ENCODE measurements at places on chromosomes 2 and 18.

- DNase-seq: no peak
Measured at GRCh38 chr18:28514699-28515098, 337.8 kb upstream of the CDH2 start.

GRCh38 chr18:45974088-45974536 is 7.0 kb upstream of the EPG5 start:
- peak; percentile 58 for DNase-seq

- no peak for DNase-seq
Measured at GRCh38 chr2:237574467-237574866, 8.1 kb downstream of the PRLH start.

- peak; percentile 49 for DNase-seq
Measured at GRCh38 chr2:85133751-85134254, 611 bp downstream of the TCF7L1 start.

- no peak for DNase-seq
Measured at GRCh38 chr2:113134717-113135116, 7.3 kb downstream of the IL1RN start.

DNA sequence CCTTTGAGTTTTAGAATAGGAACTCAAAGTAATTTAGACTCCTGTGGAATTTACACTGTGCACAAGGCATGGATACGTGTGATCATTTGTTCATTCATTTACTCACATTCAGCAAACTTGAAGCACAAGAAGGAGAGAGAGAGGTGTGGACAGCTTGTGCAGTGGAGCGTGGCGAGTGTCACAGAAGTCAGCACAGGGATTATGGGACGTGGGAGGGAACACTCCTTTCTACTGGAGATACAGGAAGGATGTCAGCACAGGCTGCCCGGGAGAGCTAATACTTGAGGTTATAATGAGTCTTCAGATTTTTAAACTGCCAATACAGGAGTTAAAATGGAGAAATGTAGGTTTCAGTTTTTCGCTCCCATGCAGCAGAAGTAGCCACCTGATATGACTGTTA is 7.0 kb downstream of the FAM228A start:
- DNase-seq: no peak

- DNase-seq: no peak
Measured at GRCh38 chr2:101249826-101250225, 2.9 kb upstream of the CNOT11 start.

GRCh38 chr2:40480596-40480995 is 28.7 kb upstream of the SLC8A1 start:
- no peak for DNase-seq

GRCh38 chr2:224946895-224947294 is 95.4 kb downstream of the DOCK10 start:
- no peak for DNase-seq

DNA sequence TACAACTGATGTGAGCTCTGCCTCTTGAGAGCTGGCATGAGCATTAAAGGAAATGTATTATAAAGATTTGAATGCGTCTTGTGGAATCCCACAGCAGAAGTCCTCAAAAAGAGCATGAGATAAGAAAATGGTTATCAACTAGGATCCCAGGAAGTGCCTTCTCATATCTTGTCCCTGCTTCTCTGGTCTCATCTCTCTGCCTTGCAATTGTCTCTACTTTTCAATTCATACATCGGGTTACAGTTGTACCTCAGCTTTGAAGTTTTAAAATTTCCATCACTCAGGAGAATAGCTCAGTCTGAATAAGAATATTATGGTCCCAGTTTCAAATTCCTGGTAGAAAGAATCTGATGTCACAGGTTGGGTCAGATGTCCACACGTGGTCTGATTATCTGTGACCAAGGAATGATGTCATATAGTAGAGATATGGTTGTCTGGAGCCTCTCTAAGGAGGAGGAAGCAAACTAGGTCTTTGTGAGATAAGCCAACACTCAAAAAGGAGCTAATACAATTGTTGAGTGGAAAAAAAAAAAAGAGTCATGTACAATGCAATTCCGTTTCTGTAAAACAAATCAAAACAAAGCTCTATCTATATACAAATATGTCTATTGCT is 21.7 kb upstream of the CCDC88A start:
- no peak for DNase-seq

- no peak for DNase-seq
Measured at GRCh38 chr2:123563515-123563914, 461.6 kb upstream of the CNTNAP5 start.

DNA sequence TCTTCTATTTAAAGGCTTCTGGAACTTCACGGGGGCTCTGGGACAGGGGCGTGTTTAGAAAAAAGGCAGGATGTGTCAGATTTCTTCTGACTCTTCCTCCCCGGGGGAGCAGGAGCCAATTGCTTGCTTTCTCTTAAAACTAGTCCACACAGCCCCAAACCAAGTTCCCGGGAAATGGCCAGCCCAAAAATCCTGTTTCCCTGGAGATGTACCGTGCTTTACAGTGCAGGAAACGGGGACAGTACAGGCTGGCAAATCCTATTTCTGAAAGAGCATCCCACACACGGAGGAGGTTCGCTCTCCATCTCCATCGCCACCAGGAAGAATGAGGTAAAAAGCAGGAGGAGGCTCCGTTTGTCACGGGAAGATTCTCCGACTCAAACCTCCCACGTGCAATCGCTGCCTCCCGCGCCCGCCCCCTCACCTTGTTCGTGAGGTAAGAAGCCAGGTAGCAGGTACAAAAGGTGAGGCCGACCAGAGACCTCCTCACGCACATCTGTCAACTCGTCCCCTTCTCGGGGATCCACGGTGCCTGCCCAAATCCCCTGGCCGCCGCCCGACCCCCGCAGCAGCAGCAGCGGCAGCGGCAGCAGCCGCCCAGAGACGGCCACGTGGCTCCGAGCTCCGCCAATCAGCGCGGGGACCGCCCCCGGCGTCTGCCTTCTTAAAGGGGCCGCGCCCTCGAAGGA is 15.6 kb upstream of the RIOK3 start:
- DNase-seq: peak; percentile 79

DNA sequence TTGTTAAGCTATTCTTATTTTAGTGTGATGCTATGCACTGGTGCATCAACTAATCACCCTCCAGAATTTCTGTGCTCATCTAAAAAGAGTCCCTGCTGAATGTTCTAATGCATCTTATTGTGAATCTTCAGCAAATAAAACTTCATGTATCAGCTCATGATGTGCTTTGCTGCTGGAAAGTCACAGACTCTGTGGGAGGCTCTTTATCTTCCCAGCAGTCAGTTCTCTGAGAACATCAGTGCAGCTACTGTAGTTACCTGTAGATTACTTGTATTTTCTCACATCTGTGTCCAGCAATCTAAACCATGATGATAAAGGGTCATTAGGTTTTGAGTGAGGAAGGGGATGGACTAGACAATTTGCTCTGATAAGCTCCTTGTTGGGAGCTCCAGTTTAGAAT is 141.6 kb upstream of the SP3 start:
- DNase-seq: no peak

- DNase-seq: no peak
Measured at GRCh38 chr2:206031950-206032567, 53.9 kb downstream of the INO80D start.

- peak; percentile 32 for DNase-seq
Measured at GRCh38 chr18:13611601-13612195, 114.7 kb downstream of the FAM210A start.

GRCh38 chr2:74893332-74893731 is 59.4 kb downstream of the HK2 start:
- peak; percentile 64 for DNase-seq

DNA sequence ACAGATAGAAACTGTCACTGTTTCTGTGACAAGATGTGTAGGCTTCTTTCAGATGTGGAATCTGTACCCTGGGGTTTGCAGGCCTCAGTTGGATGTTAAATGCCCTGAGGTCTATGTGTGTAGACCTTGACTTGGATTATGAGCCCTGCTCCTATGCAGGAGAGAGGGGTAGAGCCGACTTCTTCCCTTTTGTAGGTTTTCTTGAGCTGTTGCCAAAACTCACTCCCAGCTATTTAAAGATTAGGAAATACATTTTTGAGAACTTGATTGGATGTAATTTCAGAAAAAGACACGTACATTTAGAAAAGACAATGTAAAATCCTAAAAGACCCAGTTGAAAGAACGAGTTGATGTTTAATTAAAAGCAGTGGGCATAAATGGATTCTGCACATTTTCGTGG is 374.8 kb downstream of the SLC4A3 start:
- DNase-seq: no peak

- DNase-seq: no peak
Measured at GRCh38 chr2:195458936-195459335, 198.1 kb upstream of the SLC39A10 start.
